ENCODE measurements at places on chromosomes 7 and 10.

DNA sequence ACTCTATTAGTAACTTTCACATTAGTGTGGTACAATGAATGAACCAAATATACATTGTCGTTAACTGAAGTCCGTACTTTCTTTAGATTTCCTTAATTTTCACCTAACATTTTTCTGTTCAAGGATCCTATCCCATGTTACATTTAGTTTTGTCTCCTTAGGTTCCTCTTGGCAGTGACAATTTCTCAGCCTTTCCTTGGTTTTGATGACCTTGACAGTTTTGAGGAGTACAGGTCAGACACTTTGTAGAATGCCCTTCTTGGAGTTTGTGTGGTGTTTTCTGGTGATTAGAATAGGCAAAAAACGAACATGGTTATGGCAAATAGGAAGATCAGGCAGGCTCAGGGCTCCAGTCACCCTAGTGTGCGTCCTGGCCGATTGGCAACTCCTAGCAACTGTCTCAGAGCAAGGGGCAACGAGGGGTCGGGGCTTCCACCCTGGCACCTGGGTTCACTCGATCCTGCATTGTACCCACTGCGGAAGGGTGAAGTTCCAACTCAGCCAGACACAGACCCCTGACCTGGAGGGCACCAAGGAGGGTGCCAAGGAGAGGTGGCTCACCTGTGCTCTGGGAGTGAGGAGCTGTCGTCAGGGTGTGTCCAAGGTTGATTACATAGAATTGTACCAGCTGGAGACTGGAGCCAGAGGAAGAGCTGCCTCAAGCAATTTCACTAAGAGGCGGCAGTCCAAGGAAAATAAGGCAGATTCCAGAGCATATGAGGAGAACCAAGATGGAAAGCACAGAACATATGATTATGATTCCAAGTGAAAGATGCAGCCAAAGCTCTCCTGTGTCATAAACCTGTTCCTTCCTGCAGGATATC is 37.5 kb downstream of the PAPSS2 start:
- no peak for DNase-seq

- no peak for DNase-seq
Observed at GRCh38 chr7:12839508-12840153, 152.2 kb downstream of the ARL4A start.

DNA sequence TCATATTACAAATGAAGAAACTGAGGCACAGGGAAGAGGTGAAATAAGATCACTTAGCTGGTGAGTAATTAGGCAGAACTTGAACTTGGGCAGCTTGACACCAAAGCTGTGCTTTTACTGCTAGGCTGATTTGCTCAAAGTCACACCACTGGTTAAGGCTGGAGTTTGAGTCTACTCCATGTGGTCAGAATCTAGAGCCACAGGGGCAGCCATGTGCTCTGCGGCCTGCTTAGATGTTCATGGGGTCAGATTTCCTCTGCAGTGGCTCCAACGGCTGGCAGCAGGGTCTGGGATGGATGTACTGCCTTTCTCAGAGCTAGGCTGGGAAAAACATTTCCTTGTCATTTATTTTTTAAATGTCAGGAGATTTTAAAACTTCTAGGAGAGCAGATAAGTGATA is 417.5 kb downstream of the KCNMA1 start:
- no peak for DNase-seq

- DNase-seq: peak; percentile 44
Observed at GRCh38 chr10:70477661-70478162, 855 bp upstream of the PALD1 start.

DNA sequence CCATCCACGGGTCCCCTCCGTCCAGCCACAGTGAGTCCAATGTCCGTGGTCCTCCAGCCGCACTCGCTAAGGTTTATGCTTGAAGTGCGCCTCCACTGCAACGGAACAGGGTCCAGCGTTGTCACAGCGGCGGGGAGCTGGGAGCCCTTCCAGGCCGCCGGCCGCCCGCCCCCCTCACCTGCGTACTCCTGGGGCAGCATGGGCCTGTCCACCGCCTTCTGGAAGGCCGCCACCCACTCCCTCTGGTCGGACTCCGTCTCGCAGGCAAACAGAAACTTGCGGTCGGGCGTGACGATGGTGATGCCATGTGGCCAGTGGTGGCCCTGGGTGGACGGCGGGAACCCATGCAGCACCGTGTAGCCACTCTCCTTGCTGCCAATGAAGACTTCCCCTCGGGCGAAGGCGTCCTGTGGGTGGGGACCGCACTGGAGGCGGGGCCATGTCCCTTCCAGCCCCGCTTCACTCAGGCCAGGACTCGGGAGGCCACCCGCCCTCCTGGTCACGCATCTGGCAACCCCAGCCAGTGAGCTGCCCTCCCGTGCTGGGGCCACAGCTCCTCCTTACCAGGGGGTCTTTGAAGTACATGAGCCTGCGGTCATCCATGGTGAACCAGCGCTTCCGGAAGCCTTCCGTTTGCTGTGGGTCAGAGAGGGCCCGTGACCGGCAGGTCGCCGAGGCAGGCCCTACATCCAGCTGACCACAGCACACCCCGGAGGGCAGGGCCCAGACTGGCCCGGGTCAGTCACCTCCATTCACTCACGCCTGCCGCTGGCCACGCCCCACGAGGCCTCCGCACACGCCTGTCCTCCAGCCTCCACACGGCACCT is 22.7 kb downstream of the GET4 start:
- DNase-seq: no peak

DNA sequence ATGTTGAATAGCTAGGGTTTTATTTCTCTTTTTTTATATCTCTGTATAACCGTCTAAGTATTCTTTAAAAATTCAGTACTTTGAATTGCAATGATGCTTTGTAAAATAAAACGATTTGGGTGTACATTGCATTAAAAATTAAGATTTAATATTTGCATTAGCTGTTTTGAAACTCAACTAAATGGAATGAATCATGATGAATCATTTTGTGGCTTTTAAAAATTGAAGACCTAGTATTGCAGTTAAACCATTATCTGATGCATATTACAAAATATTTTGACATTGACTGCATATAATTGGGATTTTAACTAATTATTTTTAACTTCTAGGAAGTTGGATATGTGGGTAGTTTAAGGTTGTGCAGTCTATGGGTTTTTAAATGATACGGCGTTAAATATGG is 314.0 kb downstream of the CDK14 start:
- no peak for DNase-seq

GRCh38 chr7:106895246-106895864 is 30.3 kb downstream of the PIK3CG start:
- DNase-seq: peak; percentile 13

DNA sequence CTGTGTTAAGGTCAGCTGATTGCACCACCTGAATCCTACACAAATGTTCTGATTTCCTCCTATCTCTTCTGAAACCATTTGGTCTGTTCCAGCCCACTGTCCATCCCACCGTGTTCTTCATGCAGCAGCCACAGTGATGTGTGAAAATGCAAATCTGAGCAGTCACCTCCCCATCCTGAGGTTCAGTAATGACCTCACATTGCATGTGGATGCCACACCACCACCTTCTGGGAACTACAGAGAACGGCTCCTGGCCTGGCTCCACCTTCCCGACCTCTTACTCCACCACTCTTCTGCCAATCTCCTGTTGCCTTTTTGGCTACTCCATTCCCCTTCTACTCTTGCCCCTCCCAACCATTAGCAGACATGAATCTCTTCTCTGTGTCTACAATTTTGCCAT is 244.4 kb downstream of the TNS3 start:
- peak; percentile 6 for DNase-seq

DNA sequence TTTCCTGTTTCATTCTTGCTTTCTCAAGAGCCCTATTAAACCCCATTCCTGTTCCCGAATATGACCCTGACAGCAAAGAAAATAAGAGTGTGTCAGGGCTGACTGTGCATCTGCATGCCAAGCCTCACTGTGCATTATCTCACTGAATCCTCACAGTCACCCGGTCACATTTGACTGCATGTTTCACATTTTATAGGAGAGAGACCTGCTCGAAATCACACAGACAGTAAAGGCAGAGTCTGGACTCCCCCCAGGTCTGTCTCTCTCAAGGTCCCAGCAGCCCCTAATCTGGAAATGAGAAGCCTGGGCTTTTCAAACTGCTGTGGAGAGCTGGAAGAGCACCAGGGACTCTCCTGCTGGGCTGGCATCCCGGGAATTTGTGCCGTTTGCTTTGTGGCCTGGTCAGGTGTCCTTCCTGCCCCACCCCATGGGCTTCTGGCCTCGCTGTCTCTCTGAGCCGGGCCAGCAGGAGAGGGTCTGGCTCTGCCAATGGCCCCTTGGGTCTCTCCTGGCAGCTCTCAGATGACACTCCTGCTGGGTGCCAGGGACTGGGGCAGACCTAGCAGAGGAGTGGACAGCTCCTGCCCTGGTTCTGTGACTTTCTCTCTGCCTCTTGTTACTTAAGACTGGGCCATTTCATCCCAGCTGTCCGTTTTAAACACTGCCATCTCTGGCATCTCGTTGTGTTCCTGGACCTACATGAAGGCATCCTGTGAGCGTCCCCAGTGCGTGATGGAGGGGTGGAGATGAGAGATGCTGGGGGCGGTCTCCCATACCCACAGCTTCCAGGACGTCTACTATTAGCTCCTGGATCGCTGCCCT is 173.6 kb downstream of the ARHGAP12 start:
- DNase-seq: no peak

DNA sequence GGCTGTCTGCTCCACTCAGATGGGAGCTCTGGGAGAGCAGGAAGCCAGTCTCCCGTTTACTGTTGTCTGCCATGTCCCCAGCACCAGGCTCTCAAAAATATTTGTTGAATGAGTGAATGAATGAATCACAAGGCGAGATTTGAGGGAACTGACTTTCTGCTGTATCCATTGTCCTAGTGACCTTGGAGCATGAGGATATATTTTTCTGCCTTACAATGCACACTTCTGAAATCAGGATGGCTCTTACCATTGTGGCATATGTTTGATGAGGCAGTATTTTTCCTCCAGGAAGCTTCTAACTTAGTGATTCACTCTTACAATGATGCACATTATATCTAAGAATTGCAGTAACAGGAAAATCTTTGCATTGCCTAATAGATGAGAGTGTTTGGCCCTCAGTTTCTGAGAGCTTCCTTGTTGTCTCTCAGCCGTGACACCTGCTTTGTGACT is 136.4 kb downstream of the RPS24 start:
- DNase-seq: no peak

GRCh38 chr10:2898509-2898860 is 168.9 kb upstream of the PFKP start:
- DNase-seq: no peak

GRCh38 chr10:132064771-132065437 is 842 bp upstream of the JAKMIP3 start:
- no peak for DNase-seq

GRCh38 chr10:34151481-34151880 is 663.6 kb downstream of the PARD3 start:
- no peak for DNase-seq

DNA sequence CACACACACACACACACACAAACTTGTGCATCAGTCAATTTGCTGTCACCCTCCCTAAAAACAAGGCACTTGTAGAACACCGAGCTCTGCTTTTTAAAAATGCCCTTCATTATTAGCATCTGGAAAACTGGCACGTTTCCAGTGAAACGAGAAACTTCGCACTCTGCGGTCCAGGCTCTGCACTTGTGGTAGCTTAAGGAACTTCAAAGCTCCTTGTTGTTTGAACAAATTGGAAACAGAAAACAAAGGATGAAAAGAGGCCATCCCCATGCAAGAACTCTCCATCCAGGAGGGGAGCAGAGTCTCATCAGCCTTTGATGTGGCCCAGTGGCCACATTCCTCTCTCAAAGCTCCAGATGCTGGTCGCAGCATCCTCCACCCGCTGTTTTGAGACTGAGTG is 105.1 kb downstream of the C10orf90 start:
- no peak for DNase-seq

DNA sequence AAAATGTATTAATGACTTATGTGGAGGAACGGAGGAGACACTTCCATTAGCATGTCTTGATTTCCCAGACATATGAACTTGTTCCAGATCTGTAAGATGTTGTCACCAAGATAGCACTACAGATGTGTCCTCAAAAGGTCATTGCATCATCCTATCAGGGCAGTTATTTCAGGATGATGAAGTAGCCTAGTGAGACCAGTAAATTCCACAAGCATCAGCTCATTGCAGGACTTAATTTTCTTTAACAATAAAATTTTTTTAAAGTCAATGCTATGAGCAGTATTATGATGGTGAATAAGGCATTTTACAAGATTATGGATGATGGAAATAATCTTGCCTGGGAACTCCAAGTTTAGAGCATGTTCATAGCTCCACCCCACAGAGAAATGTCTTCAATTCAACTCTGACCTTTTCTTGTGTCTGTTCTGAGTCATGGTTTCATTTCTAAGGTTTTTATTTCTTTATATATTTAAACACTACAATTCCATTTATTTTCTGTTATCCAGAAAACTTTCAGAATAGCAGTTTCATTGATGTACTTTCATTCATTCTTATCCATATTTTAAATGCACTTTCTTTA is 1203.3 kb upstream of the CELF2 start:
- no peak for DNase-seq

Measured in OCI-M1 (cell line).